ENCODE measurements at places on chromosomes 7 and 10. TPM values are rescaled to one million over a fixed set of nuclear protein-coding genes. Genes with fewer than 3 reads are reported as not detected.

TES gene
- total RNA-seq: 36.2 TPM

SPDYE5 gene
- not detected for total RNA-seq

LIPF gene
- total RNA-seq: not detected

CDC14C gene
- not detected for total RNA-seq

GTF2IRD1 gene
- 0.96 TPM for total RNA-seq

BRAT1 gene
- 39.2 TPM for total RNA-seq

OR6B1 gene
- total RNA-seq: not detected

GNB2 gene
- 221 TPM for total RNA-seq

APBB1IP gene
- 43.6 TPM for total RNA-seq

BEND7 gene
- not detected for total RNA-seq

CAMK2B gene
- 0.47 TPM for total RNA-seq

TSPAN14 gene
- 75.4 TPM for total RNA-seq

PRLHR gene
- total RNA-seq: not detected

MAT1A gene
- total RNA-seq: not detected

GCK gene
- 2.4 TPM for total RNA-seq

IRF5 gene
- 21.2 TPM for total RNA-seq

HPSE2 gene
- total RNA-seq: not detected

FOXL3 gene
- not detected for total RNA-seq

ALOX5 gene
- 3.1 TPM for total RNA-seq

SFRP4 gene
- total RNA-seq: not detected

EPHA1 gene
- not detected for total RNA-seq

DNAH11 gene
- total RNA-seq: 1.7 TPM

SFTPD gene
- not detected for total RNA-seq

WASHC2C gene
- 26.6 TPM for total RNA-seq

ZSCAN25 gene
- total RNA-seq: 32.9 TPM

PDK4 gene
- total RNA-seq: not detected

ASCC1 gene
- total RNA-seq: 29.8 TPM

OPN1SW gene
- total RNA-seq: not detected

PDGFA gene
- total RNA-seq: 8.5 TPM

AOAH gene
- total RNA-seq: 12.3 TPM

DCLRE1C gene
- 20.9 TPM for total RNA-seq
